MM.1S (cell line): ENCODE measurements at places on chromosomes 12 and 14.

DNA sequence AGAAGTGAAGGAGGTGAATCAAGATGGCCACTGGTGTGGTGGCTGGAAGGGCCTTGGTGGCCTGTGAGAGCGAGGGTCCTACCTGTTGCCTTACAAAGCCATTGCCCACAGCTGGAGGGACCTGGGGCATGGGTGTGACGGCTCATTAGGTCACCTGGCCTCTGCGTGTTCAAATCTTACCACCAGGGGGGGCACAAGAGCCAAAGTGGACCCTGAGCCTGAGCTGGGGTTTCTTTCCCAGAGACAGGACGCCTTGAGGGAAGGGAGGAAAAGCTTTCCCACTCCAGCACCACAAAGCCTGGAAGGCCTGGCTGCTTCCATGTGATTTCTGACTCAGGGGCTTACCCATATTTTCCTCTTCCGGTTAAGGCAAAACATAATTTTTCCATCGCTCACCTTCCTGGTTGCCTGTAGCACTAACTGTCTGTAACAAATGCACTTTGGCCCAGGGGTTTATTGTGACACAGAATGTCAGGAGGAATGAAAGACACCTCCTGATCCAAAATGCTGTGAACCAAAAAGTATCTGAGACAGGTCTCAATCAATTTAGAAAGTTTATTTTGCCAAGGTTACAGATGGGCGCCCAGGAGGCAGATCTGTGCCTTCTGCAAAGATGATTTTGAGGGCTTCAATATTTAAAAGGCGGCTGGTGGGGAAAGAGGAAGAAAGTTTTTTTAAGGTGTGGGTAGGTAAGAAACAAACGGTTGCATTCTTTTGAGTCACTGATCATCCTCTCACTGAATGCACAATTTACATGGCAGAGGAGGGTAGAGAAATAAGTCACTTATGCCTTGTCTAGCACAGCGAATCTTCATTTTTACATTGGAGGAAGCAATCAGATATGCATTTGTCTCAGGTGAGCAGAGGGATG lies 4.3 kb upstream of the CD9 start:
- peak; percentile 70 for DNase-seq

DNA sequence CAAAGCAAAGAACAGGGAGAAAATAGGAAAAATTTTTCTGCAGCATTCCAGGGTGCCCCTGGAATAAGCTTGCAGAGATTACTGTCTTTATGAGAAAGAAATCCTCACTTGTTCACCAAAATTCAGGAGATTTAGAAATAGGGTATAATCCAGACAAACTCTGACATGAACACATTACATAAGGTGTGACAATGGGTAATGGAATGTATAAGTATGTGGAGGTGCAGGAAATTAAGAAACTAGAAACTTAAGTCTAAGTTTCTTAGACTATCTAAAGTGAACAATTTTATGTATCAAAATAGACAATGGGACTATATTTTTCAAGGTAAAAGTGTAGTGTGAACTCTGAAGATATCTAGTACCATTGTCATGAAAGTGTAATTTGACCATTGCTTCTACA lies 140.0 kb upstream of the KITLG start:
- DNase-seq = no peak

GRCh38 chr14:33567023-33567728 lies 383.7 kb downstream of the EGLN3 start:
- DNase-seq = no peak

- DNase-seq = no peak
These were observed 9.2 kb downstream of the EXOC3L4 start for GRCh38 chr14:103103461-103104388.

GRCh38 chr14:100469632-100470522 lies 117.3 kb downstream of the BEGAIN start:
- no peak for DNase-seq

- DNase-seq = no peak
These were observed 30.7 kb downstream of the FOXN3 start for GRCh38 chr14:89386212-89386886.

DNA sequence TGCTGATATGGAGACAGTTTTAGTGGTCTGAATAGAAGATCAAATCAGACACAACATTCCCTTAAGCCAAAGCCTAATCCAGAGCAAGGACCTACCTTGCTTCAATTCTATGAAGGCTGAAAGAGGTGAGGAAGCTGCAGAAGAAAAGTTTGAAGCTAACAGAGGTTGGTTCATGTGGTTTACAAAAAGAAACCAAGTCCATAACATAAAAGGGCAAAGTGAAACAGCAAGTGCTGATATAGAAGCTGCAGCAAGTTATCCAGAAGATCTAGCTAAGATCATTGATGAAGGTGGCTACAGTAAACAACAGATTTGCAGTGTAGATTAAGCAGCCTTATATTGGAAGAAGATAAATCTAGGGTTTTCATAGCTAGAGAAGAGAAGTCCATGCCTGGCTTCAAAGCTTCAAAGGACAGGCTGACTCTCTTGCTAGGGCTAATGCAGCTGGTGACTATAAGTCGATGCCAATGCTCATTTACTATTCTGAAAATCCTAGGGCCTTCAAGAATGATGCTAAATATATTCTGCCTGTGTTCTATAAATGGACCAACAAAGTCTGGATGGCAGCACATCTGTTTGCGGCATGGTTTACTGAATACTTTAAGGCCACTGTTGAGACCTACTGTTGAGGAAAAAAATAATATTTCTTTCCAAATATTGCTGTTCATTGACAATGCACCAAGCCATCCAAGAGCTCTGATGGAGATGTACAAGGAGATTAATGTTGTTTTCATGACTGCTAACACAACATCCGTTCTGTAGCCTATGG lies 361.0 kb downstream of the DPF3 start:
- DNase-seq = peak; percentile 36

DNA sequence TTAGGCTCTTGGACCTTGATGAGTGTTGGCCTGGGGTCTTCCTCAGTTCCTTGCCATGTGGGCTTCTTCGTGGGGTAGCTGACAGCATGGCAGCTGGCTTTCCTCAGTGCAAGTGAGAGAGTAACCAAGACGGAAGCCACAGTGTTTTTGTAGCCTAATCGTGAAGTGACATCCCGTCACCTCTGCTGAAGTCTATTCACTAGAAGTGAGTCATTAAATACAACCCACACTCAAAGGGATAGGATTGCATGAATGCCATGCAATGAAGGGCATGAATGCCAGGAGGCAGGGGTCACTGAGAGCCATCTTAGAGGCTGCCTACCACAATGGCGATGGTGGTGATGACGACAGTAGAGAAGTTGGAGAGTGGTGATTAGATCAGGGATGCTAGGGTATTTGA lies 13.5 kb upstream of the ASIC1 start:
- no peak for DNase-seq

- no peak for DNase-seq
These were observed 21.1 kb downstream of the C12orf71 start for GRCh38 chr12:27061317-27061716.

- DNase-seq = no peak
These were observed 84.2 kb downstream of the GCH1 start for GRCh38 chr14:54818201-54819133.

GRCh38 chr14:21589317-21589716 lies 9.4 kb upstream of the OR10G3 start:
- no peak for DNase-seq

DNA sequence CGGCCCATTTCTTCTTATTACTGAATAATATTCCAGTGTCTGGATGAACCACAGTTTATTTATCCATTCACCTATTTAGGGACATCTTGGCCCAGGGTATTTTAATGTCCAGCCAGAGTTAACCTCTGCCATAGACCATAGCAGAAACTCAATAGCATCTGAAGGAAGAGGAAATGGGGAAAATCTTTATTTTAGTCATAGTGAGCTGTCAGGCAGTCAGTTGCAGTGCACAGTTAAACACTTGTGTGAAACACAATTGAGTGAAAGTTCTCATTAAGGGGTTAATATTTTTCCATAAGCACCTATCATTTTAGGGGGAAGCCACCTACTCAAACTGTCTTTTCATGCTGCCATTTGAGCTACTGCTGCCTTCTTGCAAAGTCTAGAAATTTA lies 197.3 kb upstream of the PPFIA2 start:
- DNase-seq = no peak

- DNase-seq = no peak
These were observed 13.4 kb downstream of the ASB8 start for GRCh38 chr12:48143898-48144297.

DNA sequence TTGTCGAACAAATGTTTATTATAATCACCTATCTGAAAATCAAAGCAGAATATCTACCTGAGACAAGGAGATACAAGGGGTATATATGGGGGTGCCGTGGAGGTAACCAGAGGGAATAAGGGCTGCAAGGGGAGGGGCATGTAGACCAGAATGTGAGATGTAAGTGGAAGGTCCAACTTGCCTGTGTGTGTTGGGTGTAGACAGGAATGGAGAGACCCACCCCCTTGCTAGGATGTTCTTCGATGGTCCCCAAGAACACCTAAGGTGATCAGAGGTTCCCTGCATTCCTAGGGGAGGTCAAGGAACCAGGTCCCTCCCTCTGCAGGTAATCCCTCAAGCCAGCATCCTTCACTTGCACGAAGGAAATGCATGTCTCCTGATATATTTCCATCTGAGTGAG lies 167.9 kb downstream of the DICER1 start:
- no peak for DNase-seq

DNA sequence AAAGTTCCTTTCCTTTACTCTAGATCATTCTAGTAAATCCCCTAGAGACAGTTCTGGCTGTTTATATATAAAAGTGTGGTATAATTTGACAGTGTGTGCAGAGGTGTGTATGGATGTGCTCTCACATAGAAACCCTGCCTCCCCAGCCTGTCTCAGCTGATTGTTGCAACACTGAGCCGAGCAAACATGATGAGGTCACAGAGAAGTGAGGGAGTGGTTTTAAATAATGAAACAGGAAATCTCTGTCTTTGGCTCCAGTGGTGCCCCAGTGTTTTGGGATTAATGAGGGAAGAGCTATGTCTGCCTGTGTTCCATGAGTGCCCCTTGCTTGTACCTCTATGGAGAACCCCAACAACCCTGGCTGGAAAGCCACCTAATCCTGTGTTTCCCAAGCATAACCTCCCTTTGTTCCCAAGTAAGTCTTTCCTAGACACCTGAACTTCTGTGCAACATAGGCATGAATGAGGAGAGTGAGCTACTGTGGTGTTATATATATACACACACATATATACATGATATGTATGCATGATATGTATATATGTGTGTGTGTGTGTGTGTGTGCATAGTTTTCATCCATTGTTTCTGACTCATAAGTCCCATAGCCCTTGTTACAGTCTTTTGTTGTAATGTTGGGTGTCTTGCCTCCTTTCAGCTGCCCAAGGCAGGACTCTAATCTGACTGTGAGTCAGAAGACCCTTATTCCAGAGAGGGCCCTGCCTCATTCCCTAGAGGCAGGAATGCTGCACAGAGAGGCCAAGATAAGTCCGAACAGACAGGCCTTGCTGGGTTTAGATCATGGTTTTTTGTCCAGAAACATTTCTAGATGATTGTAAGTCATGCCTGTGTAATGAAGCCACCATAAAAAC lies 18.0 kb downstream of the TRAF3 start:
- DNase-seq = no peak

GRCh38 chr14:102786768-102787167 lies 9.5 kb downstream of the TRAF3 start:
- DNase-seq = no peak

- DNase-seq = no peak
These were observed 5.3 kb downstream of the ZNF10 start for GRCh38 chr12:133135747-133136146.

GRCh38 chr14:100524233-100524932 lies 62.8 kb downstream of the BEGAIN start:
- DNase-seq = no peak

DNA sequence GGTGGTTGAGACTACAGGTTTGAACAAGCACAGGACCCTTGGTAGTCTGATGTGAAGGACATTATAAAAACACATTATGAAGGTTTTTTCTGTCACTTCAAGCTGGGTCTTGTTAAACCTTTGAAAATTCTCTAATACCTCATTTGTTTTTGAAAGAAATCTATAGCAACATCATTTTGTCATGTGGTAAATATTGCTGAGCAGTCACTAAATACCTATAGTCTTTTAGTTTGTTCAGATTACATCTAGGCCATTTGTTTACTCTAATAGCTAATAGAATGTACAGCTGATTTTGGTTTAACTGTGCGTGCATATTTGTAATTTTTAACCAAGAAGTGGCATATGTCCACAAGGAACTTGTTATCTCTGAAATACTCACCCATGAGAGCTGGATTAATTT lies 2.9 kb downstream of the PPM1A start:
- no peak for DNase-seq

- DNase-seq = no peak
These were observed 69.5 kb upstream of the DICER1 start for GRCh38 chr14:95226801-95227200.

- DNase-seq = peak; percentile 60
These were observed 26.0 kb upstream of the PTGR2 start for GRCh38 chr14:73825551-73826188.

- DNase-seq = no peak
These were observed 1.9 kb upstream of the CNPY2 start for GRCh38 chr12:56317675-56318074.

DNA sequence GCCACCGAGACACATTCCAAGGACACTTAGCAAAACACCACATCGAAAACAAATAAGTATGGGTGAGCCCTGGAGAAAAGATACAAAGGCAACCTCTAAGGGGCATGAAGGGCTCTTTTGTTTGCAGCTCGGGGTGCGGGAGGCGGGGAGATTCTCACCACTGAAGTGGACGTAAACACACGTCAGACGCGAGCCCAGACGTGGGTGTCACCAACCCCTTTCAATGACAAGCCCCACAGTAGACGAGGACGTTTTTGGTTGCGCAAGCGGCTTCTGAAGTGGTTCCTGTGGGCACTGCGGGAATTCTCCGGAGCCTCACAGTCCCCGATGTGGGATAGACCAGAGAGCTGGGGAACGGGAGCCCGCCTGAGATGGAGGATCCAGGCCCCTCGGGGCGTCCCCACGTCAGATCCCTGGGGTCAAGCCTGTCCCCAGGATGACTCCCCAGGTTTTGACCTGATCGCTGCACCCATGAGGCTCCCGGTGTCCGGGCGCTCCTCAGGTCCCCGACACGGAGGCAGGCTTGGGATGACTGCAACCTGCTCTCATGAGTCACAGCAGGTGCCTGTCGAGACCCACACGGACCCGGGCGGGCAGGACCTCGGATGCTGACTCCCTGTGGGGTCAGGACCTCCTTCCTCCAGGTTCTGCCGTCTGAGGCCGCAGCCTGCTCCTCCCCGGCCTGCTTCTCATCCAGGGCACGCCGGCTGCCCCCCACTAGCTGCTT lies 20.3 kb upstream of the ADGRD1 start:
- DNase-seq = no peak

GRCh38 chr12:132391326-132392041 lies 62.1 kb upstream of the GALNT9 start:
- DNase-seq = no peak

GRCh38 chr12:120936197-120936596 lies 32.0 kb upstream of the SPPL3 start:
- no peak for DNase-seq

DNA sequence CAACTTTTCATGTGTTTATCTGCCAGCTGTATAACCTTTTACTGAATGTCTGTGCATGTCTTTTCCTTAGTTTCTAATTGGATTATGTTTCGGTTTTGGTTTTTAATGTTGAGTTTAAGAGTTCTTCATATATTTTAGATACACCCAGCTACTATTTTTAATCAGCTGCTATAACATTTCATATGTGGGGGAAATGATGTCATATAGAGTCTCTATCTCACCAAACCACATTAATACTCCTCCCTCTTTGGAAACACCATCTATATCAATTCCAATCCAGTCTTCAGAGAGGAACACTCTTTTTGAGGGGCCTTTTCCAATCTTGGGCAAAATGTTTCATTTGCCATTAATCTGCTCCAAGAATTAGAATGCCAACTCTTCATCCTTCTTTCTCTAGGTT lies 28.5 kb upstream of the GCH1 start:
- no peak for DNase-seq
